Activated T-helper 17 cell treated with anti-CD3 and anti-CD28 coated beads, Interleukin-2, amount 50 U/mL, for 72 hours (primary cell): ENCODE measurements at places on chromosomes 11 and 22.
A peak's percentile ranks its signal among the peaks of the same experiment; 100 is the strongest.

GRCh38 chr11:2094354-2095197 lies 44.6 kb downstream of the IGF2 start:
- ATAC-seq: no peak

GRCh38 chr11:121063728-121064127 lies 37.3 kb upstream of the TECTA start:
- no peak for ATAC-seq

DNA sequence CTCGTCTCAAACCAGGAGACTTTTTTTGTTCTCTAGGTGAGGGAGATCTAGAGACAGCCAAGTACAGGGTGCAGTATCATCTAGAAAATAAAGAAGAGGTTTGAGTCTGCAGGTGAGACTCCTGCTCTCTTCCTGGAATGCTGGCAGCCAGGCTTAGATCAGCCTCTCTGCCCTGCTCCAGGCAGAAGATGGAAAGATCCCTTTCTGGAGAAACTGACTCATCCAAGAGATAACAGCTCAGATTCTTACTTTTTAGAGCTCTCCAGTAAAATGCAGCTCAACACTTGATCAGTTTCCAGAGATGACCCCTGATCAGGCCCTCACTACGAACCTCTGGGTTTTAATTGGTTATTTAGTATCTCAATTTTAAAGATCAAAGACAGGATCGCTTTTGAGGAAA lies 44.6 kb upstream of the EHF start:
- no peak for ATAC-seq

GRCh38 chr22:21660904-21661303 lies 4.9 kb upstream of the PPIL2 start:
- no peak for ATAC-seq

DNA sequence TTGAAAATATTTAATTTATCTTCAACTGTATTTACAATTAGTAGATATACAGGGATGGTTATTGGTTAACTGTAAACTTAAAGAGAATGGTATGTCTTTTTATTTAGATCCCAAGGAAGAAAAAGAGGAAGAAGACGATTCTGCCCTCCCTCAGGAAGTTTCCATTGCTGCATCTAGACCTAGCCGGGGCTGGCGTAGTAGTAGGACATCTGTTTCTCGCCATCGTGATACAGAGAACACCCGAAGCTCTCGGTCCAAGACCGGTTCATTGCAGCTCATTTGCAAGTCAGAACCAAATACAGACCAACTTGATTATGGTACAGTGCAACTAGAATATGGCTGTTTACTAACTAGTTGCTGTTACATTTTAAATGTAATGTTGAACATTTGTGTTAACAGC lies 12.7 kb upstream of the CNTF start:
- no peak for ATAC-seq

DNA sequence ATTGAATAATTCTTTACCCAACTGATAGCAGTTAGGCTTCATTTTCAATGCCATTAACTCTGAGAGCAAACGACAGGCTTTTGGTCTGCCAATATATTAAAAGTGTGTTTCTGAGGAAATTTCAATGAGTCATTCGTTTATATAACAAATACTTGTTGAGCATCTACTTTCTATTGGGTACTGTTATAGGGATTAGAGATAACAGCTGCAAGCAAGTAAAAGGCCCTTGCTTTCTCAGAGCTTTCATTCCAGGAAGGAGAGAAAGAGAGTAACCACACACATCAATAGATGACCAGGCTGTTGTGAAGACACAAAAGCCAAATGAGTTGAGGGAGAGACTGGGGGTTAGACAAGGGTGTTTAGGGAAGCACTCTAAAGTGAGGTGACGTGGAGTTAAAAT lies 35.7 kb downstream of the CD44 start:
- peak; percentile 50 for ATAC-seq

GRCh38 chr22:38866399-38867123 lies 5.5 kb downstream of the CBX6 start:
- ATAC-seq: no peak

GRCh38 chr11:76251576-76251975 lies 45.3 kb upstream of the WNT11 start:
- no peak for ATAC-seq
